DMS 273 treated with DMSO at 0.1 percent for 48 hours (cell line): ENCODE measurements at places on chromosomes 5 and 9.

GRCh38 chr9:88498880-88499279 lies 36.1 kb upstream of the NXNL2 start:
- DNase-seq, result no peak

GRCh38 chr5:18236386-18236785 lies 602.1 kb downstream of the TAF11L14 start:
- no peak for DNase-seq

GRCh38 chr9:124941679-124942561 lies 1.0 kb upstream of the GOLGA1 start:
- DNase-seq, result no peak

GRCh38 chr5:111532886-111533582 lies 20.7 kb upstream of the STARD4 start:
- no peak for DNase-seq

- no peak for DNase-seq
Observed at GRCh38 chr5:131641494-131641893, 6.5 kb upstream of the RAPGEF6 start.

DNA sequence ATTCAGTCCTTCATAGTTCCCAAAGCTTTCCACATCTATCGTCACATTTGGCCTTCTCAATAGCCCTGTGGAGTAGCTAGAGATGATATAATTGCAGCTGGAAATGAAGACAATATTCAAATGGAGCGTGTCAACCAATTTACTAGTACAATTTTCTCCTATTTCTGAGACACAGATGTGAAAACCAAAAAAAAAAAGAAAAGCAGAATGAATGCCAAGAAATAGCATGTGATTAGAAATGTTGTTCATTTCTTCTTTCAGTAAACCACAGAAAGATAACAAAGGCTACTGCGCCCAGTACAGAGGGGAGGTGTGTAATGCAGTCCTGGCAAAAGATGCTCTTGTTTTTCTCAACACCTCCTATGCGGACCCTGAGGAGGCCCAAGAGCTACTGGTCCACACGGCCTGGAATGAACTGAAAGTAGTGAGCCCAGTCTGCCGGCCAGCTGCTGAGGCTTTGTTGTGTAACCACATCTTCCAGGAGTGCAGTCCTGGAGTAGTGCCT lies 99.0 kb downstream of the MUSK start:
- no peak for DNase-seq

- peak; percentile 4 for DNase-seq
Observed at GRCh38 chr9:6907772-6908381, 150.1 kb downstream of the KDM4C start.

GRCh38 chr5:90807496-90807895 lies 248.9 kb downstream of the ADGRV1 start:
- no peak for DNase-seq

- no peak for DNase-seq
Observed at GRCh38 chr5:139731281-139731680, 64.3 kb upstream of the PSD2 start.

- peak; percentile 35 for DNase-seq
Observed at GRCh38 chr5:138180183-138180782, 1.4 kb downstream of the KIF20A start.

GRCh38 chr5:175003531-175003930 lies 279.1 kb downstream of the MSX2 start:
- DNase-seq, result no peak

GRCh38 chr9:88702985-88703384 lies 168.0 kb downstream of the NXNL2 start:
- DNase-seq, result no peak

DNA sequence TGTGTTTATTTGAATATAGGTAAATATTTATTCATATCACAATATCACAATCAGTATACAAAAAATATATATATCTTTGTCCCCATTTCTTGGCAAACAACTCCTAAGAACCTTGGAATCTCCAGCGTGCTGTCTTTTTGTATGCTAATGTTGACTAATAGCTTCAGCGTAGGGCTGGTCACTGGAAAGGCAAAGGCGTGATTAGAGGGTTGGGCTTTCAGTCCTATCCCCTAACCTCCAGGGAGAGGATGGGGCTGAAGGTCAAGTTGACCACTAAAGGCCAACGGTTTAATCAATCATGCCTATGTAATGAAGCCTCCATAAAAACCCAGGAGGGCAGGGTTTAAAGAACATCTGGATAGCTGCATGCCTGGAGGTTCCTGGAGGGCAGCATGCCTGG lies 79.6 kb upstream of the BNC2 start:
- no peak for DNase-seq

DNA sequence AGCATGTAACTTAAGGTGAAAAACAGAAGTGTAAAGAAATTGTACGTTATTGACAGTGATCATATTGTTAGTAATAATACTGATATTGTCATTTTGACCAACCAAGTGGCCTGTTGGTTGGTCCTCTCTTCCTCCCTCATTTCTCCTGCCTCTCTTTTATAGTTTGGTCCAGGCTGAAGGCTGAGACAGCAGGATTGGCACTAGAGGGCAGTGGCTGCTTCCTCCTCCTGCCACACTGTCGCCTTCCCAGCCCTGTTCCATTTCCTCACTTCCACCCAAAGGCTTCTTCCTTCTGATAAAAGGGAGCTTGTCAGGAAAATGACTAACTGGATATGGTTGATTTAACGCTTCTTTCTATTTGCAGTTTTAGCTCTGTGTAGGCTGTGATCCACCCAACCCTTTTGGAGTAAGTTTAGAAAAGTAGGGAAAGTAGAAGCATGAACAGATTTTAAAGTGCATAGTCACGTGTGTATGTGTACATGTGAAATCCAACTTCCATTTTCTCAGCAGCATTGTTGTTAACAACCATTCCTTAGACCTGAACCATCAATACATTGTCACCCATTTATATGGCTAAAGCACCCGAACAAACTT lies 35.6 kb downstream of the PTCD2 start:
- DNase-seq, result peak; percentile 9

GRCh38 chr5:162274679-162275078 lies 207.1 kb downstream of the GABRG2 start:
- DNase-seq, result no peak

GRCh38 chr9:98312365-98312764 lies 56.9 kb upstream of the TBC1D2 start:
- DNase-seq, result no peak

- no peak for DNase-seq
Observed at GRCh38 chr9:114107286-114108001, 8.4 kb upstream of the KIF12 start.

DNA sequence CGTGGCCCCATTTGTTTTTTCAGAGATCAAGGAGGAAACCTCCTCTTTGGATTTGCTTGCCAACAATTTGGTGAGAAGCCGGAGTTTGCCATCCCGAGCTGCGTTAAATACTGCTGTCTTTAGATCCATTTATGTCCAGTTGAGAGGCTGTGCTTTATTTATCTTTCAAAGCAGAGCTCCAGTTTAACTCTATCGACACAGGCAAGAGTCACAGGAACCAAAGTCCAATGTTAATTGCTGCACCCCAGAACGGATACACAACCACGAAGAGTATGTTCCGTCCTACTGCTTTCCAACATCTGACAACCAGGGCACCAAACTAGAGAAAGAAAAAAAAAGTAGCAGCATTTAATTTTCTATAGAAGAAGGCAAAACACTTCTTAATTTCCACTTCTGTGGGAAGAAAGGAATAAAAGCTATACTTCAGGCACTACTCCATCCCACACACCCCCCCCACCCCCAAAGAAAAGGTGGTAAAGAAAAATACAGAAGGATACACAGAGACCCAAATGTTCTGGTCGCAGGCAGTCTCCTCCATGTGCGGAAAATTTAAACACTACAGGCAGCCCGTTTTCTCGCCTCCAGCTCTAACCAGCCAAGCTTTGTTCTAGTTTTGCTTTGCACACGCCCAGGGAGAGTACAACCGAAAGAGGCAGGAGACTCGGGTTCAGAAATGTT lies 1.1 kb downstream of the FEM1C start:
- DNase-seq, result no peak

DNA sequence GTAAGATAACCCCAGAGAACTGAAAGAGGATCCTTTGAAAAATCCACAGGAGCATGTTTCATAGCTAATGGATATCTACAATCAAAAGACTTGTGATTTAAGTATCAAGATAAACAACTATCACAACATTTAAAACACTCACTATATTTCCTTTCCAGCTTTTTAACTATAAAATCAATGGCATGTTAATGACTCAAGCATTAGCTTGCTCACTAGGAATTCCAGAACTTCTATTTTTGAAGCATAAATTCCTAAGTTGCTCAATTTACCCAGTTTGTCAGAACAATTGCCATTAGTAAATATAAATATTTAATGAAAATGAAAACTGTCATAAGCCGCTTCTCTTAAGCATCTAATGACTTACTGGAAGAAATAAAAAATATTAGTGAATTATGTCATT lies 355.3 kb downstream of the PRELID2 start:
- no peak for DNase-seq

GRCh38 chr9:86369810-86370209 lies 15.6 kb upstream of the TUT7 start:
- no peak for DNase-seq

DNA sequence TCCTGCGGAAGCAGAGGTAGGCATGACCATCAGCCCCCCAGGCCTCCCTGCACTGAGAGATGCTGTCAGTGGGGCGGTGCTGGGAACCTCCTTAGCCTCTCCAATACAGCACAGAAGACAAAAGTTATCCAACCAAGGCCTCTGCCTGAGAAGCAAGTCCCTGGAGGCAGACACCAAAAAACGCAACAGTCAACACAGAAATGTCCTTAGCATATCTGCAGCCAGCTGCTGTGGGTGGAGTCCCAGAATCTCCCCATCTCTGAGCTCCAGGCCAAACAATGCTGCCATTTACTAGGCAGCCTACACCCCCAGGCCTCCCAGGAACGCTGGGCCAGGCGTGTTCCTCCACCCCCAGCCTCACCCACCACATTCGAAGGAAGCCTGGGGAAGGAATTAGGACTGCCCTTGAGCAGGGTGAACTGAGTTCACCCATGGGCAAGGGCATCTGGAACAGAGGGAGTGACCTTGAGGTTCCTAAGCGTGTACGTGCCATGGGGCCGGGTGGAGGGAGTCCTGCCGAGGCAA lies 43.7 kb downstream of the STK10 start:
- DNase-seq, result no peak

DNA sequence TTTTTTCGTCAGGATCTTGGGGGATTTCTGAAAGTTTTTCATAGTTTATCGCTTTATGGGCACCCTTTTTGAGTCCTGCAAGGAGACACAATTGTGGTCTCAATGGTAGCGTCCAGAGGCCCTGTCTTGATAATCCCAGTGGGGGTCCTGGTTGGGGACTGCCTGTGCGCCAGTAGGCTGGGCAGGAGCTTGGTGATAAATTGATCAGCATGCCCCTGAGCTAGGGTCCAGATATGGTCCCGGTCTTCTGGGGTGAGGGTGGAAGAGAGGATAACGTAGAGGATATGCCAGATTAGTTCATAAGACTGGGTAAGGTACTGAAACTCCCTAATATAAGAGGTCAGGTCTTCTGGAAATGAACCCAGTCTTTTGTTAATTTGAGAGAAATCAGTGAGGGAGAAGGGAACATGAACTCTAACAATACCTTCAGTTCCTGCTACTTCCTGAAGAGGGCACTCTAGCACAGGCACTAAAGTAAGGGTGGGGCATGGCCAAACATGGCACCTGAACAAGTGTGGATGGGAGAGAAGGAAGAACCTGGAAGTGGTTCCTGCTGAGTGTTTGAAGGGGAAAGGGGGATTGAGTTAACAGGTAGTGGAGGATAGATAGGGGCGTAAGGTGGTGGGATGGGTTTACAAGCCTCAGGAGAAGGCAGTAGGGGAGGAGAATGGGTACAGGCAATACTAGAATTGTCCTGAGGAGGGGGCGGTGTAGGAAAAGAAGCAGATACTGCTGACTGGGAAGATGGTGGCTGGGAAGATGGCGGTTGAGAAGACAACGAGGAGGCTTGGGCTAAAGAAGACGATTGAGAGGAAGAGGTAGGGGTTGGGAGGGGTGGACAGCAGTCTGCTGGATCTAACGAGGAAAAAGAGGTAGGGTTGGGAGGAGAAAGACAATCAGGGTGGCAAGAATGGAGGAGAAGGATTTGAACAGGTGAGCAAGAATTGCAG lies 33.8 kb upstream of the ANXA2R start:
- DNase-seq, result peak; percentile 10

- no peak for DNase-seq
Observed at GRCh38 chr5:83340511-83340918, 131.0 kb upstream of the VCAN start.

DNA sequence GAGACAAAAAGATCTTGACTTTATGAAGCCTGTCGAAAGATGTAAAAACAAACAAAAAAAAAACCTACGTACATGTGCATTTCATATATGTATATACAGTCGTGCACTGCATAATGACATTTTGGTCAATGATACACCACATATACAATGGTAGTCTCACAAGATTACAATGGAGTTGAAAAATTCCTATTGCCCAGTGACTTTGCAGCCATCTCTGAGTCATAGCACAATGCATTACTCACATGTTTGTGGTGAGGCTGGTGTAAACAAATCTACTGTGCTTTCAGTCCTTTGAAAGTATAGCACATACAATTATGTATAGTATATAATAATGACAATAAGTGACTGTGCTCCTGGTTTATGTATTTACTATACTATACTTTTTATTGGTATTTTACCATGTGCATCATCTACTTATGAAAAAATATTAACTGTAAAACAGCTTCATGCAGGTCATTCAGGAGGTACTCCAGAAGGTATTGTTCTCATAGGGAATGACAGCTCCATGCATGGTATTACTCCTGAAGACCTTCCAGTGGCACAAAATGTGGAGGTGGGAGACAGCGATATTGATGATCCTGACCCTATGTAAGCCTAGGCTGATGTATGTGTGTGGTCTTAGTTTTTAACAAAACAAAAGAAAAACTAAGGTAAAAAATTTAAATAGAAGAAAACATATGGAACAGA lies 73.7 kb upstream of the FST start:
- no peak for DNase-seq

DNA sequence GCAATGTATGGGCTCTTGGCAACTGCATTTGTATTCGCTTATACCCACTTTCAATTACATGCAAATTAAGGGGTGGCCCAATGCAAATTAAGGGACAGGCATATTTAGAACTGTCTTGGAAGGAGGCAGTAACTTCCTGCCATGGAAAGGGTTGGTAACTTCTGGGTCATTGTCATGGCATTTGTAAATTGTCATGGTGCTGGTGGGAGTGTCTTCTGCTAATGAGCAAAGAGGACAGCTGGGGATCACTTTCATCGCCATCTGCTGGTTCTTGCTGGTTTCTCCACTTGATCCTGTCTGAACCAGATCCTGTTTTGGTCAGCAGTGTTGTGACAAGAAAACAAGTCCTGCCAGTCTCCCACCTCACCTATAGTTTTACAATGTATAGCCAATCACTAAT lies 23.3 kb upstream of the UGT3A2 start:
- DNase-seq, result peak; percentile 15

DNA sequence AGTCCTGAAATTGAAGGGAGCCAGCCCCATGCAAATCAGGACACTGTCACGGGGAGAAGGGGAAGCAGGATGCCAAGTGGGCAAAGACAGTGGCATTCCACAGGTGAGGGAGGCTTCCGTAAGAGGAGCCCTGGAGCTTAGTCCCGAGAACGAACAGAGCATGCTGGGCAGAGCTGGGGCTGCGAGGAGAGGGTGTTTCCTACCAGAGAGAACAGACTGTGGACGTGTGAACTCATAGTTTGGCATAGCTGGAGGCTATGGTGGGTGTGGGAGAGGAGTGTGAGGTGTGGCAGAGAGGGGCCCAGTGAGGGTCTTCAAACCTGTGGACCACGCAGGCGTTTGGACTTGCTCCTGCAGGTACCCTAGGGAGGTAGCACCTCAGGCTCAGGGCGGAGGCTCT lies 102.8 kb upstream of the SMIM23 start:
- no peak for DNase-seq
